ENCODE measurements at places on chromosomes 11 and 22. TPM values are rescaled to one million over a fixed set of nuclear protein-coding genes. Genes with fewer than 3 reads are reported as not detected.

Gene PGA3
- total RNA-seq = 0.27 TPM

Gene CHRM1
- not detected for total RNA-seq

Gene KRTAP5-7
- total RNA-seq = not detected

Gene GAS2L1
- total RNA-seq = 10.4 TPM

Gene NAALAD2
- total RNA-seq = 29.8 TPM

Gene MS4A12
- not detected for total RNA-seq

Gene RNF26
- total RNA-seq = 15.5 TPM

Gene THRSP
- total RNA-seq = not detected

Gene BAD
- 52.0 TPM for total RNA-seq

Gene DEUP1
- total RNA-seq = 0.40 TPM

Gene HBB
- not detected for total RNA-seq

Gene MMP27
- total RNA-seq = not detected

Gene C22orf31
- total RNA-seq = not detected

Gene NXPE1
- total RNA-seq = 3.3 TPM

Gene KLHDC7B
- total RNA-seq = 0.92 TPM

Gene OR56A1
- 0.08 TPM for total RNA-seq

Gene APOBEC3G
- 4.8 TPM for total RNA-seq

Gene MRGPRX4
- not detected for total RNA-seq

Gene TTC36
- 4.9 TPM for total RNA-seq

Gene SLC25A18
- total RNA-seq = 4.2 TPM

Gene IFITM1
- 98.9 TPM for total RNA-seq

Gene CCDC81
- 0.33 TPM for total RNA-seq
